ENCODE measurements at places on chromosomes 5 and 9.

- DNase-seq, result peak; percentile 57
Measured at GRCh38 chr9:5493679-5494511, 16.4 kb upstream of the PDCD1LG2 start.

DNA sequence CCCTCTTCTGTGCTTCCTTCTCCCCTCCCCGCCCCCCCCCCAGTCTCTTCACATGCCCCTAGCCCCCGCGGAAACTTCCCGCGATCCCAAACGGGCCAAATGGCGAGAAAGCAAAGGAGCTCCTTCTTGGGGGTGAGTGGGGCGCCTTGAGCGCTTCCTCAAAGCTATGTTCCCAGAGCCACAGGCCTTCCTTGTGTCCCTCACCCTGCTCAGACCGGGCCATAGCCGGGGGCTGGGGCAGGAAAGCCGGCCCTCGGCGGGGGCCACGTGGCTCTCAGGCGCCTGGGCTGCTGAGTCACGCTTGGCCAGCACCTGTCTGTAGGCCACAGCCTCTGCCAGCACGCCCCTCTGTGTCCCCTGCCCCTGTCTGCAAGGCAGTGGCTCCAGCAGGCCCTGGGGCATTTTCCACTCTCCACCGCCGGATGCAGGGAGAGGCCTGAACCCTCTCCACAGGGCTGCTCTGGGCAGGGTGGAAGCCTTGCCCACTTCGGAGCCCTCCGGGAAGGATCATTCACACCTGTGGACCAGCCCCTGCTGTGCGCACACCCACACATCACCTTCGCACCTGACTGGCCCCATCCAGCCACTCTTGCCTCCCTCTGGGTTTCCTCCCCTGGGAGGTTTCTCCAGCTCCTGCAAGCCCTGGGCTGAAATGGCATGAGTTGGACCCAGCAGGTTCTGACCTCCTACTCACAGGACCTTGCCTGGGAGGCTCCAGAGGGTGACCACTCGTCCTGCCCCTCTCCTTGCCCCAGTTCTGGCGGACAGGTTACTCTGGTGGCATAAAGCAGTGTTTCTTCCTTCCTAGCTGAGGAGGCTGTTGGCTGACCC is 1.2 kb upstream of the SQSTM1 start:
- peak; percentile 85 for DNase-seq

- peak; percentile 77 for DNase-seq
Measured at GRCh38 chr9:73152953-73153352, 1.3 kb downstream of the ANXA1 start.

GRCh38 chr5:133939668-133940067 is 28.8 kb downstream of the C5orf15 start:
- DNase-seq, result no peak
